Smooth muscle cell of the coronary artery (primary cell): ENCODE measurements at places on chromosomes 5 and 9. TPM values are rescaled to one million over a fixed set of nuclear protein-coding genes. Genes with fewer than 3 reads are reported as not detected.

The DCAF12 gene
- total RNA-seq = 7.6 and 9.1 TPM in 2 replicates

The CCL21 gene
- not detected in 2 replicates for total RNA-seq

The BAAT gene
- total RNA-seq = not detected in 2 replicates

The KIF3A gene
- 7.4 and 9.9 TPM in 2 replicates for total RNA-seq

The LVRN gene
- total RNA-seq = 0.30 and 1.5 TPM in 2 replicates

The ANAPC2 gene
- total RNA-seq = 20.3 and 24.0 TPM in 2 replicates

The CCDC192 gene
- total RNA-seq = not detected in 2 replicates

The SPACA9 gene
- total RNA-seq = 2.6 and 3.2 TPM in 2 replicates

The C9orf153 gene
- 0.08 and 0.12 TPM in 2 replicates for total RNA-seq

The GDA gene
- total RNA-seq = not detected in 2 replicates

The CDKN2AIPNL gene
- total RNA-seq = 5.7 and 32.3 TPM in 2 replicates

The WDR38 gene
- not detected in 2 replicates for total RNA-seq

The PCDHB16 gene
- total RNA-seq = 0.23 and 0.70 TPM in 2 replicates

The RIGI gene
- total RNA-seq = 4.3 and 8.0 TPM in 2 replicates

The GFRA3 gene
- under 0.01 TPM in 1 of 2 replicates, not detected in the other for total RNA-seq

The CPLANE1 gene
- 9.9 and 12.4 TPM in 2 replicates for total RNA-seq
